ENCODE measurements at places on chromosomes 7 and 10.

GRCh38 chr10:77279207-77279606 lies 358.4 kb downstream of the KCNMA1 start:
- no peak for DNase-seq

GRCh38 chr10:44520651-44521050 lies 135.8 kb upstream of the CXCL12 start:
- DNase-seq: no peak

DNA sequence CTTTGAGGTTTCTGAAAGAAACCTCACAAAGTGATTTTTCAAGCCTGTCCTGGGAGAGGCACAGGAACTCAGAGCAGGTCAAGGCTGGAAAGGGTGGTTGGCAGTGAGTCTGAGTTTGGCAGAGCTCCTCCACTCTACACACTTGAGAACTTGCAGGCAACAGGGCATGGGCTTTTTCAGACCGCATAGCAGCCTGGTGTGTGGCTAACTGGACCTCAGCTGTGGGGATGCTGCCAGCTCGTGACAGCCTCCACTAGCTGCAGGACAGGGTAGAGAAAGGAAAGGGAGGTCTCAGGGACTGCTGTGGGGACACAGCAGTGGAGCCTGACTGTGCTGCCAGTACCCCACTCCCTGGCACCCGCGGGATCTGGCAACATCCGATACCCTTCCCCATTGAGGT lies 2.6 kb downstream of the CDHR1 start:
- DNase-seq: no peak

- no peak for DNase-seq
These were observed 442.0 kb downstream of the MDFIC start for GRCh38 chr7:115363916-115364315.

GRCh38 chr10:116665541-116666125 lies 44.9 kb downstream of the PNLIPRP2 start:
- DNase-seq: no peak

DNA sequence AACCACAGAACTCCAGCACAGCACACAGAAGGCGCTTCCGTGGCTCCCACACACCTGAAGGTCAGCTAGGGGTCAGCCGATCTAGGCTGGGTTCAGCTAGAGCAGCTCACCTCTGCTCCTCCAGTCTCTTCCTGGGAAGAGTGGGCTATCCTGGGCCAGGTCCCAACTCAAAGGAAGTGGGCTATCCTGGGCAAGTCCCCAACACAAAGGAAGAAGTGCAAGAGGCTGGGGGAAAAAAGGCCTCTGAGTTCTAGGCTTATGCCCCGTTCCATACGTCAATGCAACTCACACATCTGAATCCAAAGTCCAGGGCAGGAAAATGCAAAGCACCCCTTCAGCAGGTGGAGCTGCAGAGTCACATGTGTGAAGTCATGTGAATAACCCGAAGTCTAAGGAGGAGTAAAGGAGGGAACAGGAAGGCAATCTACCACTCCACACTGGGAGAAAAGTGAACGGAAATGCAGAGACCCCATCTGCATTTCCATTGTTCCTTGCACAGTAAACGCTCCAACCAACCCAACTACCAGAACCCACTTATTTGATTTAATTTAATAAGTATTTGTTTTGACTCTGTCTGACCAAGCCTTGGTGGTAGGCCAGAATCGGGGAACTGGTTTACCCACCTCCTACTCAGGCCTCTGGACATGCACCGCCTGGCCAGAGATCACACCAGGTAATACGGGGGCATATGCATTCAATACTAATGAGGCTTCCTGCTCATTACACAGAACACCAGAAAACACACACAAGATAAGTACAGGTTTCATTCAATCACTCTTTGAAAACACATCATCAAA lies 95.5 kb upstream of the RNF32 start:
- no peak for DNase-seq

- DNase-seq: no peak
These were observed 35.1 kb downstream of the SMNDC1 start for GRCh38 chr10:110269374-110270318.

DNA sequence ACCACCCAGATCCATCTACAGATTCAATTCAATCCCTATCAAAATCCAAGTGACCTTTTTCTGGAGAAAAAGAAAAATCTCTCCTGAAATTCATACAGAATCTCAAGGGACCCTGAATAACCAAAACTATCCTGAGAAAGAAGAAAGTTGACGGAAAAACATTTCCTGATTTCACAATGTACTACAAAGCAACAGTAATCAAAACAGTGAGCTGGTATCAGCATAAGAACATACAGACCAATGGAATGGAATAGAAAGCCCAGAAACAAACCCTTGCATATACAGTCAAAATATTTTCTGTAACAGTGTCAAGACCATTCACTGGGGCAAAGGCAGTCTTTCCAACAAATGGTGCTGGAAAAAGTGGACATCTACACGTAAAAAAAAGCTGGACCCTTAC lies 89.9 kb downstream of the JMJD1C start:
- DNase-seq: no peak

DNA sequence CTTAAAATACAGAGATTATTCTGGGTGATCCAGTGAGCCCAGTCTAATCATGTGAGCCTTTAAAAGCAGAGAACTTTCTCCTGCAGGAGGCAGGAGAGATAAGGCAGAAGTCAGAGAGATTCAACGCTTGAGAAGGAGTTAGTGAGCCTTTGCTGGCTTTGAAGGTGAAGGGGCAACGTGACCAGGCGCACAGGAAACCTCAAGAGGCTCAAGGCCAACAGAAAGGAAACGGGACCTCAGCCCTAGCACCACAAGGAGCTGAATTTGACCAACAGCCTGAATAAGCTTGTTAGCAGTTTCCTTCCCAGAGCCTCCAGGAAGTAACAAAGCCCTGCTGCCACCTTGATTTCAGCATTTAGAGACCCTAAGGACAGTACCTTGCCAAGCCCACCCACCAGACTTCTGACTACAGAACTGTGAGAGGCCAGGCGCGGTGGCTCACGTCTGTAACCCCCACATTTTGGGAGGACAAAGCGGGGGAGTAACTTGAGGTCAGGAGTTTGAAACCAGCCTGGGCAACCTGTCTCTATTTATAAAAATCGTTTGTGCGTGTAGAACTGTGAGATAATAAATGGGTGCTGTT lies 87.3 kb upstream of the KAT6B start:
- no peak for DNase-seq

DNA sequence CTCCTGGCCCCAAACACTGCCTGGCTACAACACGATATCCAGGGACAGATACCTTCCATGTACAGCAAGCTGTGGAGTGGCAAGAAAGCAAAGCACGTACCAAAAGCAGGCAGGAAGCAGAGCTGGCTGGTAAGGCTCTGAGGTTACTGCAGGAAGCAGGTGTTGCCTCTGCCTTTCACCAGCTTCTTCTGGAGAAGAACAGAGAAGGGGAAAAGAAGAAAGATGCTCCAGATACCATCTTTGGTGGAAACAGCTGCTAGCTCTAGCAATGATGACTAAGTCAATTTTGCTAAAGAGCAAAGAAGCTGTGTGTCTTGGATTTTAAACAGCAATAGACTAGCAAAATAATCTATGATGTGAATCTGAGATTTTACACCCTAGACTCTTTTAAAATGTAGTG lies 34.9 kb upstream of the PRSS1 start:
- DNase-seq: no peak

DNA sequence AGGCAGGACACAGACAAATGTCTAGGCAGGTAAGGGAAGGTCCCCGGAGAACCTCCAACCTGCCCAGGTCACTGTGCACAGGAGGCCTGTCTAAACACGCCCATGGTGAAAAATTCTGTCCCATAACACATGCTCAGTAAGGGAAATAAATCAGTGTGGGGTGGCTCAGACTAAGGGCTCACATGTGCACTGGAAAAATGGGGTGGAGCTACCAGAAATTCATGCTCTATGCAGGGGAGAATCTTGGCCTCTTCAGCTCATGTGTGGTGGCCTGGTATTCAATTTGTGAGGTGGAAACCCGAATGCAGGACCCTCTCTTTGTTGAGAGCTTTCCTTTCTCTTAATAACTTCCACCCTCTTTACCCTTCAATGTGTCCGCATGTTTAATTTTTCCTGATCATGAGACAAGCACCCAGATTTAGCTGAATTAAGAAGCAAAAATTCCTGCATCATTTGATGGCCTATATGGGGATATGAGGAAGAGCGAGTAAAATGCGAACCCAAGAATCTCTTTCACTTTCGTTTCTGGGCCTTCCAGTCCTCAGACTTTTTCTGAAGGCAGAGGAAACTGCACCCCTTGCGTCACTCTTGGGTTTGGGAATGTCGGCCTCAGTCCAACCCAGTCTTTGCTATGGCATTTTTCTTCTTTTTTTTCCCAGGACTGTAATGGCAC lies 163.2 kb downstream of the DGKB start:
- DNase-seq: no peak

DNA sequence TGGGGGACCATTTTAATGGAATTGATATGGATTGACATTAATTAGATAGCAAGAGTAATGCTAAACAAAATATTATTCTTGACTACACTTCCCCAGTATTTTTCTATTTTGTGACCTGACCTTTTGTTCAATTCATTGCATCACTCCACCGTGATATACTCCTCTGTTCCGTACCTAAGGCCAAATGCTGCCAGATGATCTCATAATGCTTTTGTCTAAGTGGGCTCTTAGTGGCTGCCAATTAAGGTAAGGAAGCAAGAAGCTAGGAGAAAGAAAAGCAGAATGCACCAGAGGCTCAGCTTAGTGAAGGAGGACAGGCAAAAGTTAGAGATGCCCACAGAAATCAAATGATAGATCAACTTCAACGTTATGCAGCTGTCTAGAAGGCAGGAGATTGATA lies 36.4 kb downstream of the FEZF1 start:
- no peak for DNase-seq

DNA sequence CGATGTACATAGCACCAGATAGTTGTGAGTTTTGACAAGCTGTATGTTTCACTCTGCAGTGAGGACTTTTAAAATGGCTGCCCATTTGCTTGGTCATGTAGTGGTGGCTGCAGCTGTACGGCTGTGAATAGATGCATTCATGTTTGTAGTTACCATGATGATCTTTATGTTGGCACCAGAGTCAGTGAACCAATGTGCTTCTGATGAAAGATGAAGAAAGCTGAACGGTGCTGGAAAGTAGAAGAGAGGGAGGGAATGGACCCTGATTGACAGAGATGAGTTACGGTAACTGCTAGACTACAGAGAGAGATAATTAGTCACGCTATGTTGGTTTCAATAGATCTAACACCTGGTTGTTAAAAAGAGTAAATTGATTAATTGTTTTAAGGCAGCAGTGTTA lies 256.8 kb downstream of the CELF2 start:
- no peak for DNase-seq

DNA sequence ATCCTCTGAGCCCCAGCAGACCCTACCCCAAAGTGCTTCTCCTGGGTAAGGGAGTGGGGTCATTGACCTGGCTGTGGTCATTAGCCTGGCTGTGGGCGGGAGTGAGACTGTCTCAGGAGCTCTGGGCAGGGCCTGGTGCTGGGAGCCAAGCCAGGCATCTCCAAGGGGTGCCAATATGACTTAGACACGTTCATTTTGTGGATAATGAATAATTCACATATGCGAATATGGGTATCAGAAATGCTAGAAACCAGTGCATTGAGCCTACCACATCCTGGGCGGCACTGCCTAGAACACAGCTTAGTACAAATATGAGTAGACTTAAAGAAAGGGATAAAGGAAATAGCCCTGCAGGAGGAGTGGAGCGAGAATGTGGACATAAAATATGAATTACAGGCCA lies 14.4 kb upstream of the SRRM3 start:
- no peak for DNase-seq

- peak; percentile 79 for DNase-seq
These were observed 45.3 kb upstream of the OSBPL3 start for GRCh38 chr7:25025218-25025671.

DNA sequence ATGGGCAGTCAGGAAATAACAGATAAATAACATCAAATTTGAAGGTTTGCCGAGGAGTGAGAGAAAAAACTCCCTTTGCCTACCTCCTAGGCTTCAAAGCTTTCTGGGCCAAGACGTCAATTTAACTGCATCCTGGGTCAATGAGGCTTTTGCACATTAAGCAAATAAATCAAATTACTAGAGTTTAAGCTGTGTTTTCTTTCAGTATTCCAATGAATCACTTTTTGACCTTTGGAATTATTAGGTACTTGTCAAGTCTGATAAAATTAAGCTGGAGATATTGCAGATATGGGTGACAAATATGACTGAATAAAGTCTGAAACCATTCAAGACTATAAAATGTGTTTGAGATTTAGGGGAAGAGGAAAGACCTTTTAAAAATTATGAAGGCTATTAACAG lies 22.2 kb downstream of the GLUD1 start:
- DNase-seq: no peak

DNA sequence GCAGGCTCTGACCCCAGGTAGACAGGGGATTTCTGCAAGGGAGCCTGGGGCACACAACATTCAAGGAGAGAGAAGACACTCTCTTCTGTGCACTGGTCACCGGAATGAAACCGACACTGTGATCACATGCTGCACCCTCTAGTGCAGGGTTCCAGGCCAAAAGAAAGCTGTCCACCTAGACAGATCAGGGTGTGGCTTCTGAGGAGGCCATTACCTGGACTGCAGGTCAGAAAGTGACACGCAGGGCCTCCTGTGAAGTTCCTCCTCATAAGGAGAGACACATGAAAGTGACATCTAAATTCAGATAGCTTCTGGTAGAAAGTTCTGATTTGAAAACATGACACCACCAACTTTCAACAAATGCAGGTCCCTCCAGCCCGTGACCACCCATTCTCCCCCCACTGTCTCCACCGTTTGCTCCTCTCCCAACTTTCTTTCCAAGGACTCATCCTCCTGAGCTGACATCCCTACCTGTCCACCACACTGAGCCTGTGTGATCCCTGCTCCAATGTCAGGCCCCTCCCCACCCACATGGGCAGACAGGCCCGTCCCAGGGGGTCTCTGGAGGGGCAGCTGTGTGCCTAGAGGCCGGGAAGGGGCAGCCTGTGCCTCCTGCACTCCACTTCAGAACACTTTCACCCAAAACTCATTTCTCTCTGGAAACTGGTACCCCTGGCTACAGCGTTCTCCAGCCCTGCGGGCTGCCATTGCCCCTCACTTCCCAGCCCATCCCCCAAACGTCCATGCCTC lies 198.0 kb downstream of the TNS3 start:
- DNase-seq: no peak

GRCh38 chr10:51918884-51919325 lies 219.5 kb upstream of the CSTF2T start:
- DNase-seq: no peak

DNA sequence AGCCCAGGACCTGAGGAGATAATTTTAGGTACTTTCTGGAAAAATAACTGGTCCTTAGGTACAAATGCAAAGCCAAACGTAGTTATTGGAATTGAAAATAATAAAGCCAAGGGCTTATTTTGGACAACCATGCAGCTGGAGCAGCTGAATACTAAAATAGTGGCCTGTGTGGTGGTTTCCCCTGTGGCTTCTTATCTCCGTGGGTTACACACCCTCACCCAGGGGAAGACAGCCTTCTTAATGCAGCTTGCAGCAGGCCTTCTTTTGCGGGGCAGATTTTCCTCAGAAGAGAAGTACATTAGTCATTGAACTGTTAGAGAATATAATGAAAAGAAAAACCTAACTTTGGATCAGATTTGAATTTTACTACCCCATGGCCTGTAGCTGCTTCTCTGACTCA lies 133.5 kb downstream of the ST7 start:
- DNase-seq: no peak

DNA sequence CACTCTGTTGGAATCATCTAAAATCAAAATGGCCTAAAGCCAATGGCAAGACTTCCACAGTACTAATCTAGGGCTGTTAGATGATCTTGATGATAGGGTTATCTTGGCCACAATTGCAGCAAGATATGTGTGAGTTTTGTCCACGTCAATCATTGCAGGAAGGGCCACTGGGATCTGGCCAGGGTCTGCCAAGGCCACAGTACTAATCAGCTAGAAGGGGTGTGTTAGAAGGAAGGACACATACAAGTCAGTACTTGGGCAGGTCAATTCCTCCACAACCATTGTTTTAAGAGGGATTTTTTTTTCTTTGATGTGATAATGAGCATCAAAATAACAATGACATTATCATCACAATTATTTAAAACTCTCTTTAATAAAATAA lies 1.6 kb downstream of the LMOD2 start:
- no peak for DNase-seq
